ENCODE measurements at places on chromosomes 11 and 22.

- DNase-seq, result no peak
Measured at GRCh38 chr11:105986554-105986953, 35.5 kb downstream of the MSANTD4 start.

- DNase-seq, result no peak
Measured at GRCh38 chr11:61193596-61193995, 9.7 kb upstream of the PGA3 start.

DNA sequence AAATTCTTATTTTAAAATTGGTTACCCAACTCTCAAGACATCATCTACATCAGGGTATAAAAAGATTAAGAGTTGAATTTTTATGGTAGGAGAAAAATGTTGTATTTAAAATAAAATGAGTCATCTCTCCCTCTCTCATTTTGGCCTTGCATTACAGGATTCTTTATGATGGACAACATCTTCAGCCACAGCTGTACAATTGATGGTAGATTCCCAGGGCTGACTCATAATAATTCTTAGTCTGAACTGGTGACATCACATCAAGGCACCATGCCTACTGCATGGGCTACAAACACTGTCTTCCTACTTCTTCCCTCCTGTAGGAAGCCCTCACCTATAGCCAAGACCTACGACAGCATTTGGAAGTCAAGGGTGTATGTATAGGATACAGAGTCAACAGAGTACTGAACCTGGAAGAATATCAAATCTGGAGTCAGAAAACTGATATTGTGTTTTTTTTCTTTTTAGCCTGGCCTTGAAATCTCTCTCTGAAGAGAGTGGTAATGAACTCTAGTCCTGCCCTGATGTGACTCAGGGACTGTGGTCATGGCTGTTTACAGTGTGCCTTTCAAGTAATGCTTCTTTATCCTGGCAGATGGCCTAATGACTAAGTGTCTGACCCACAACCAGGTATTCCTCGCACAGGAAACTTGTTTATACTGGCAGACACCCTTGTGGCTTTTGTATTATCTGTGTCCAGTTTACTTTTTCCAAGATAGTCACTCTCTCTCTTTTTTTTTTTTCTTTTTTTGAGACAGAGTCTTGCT lies 32.5 kb downstream of the MRGPRX2 start:
- DNase-seq, result no peak

GRCh38 chr22:20033045-20033706 lies 12.3 kb downstream of the TANGO2 start:
- no peak for DNase-seq

- DNase-seq, result no peak
Measured at GRCh38 chr11:93491973-93492372, 51.2 kb downstream of the SMCO4 start.

GRCh38 chr22:27019827-27020226 lies 362.4 kb downstream of the MIAT start:
- DNase-seq, result no peak

GRCh38 chr22:30457981-30458380 lies 13.8 kb downstream of the SEC14L3 start:
- DNase-seq, result no peak

GRCh38 chr11:93287434-93287833 lies 43.1 kb upstream of the DEUP1 start:
- no peak for DNase-seq

DNA sequence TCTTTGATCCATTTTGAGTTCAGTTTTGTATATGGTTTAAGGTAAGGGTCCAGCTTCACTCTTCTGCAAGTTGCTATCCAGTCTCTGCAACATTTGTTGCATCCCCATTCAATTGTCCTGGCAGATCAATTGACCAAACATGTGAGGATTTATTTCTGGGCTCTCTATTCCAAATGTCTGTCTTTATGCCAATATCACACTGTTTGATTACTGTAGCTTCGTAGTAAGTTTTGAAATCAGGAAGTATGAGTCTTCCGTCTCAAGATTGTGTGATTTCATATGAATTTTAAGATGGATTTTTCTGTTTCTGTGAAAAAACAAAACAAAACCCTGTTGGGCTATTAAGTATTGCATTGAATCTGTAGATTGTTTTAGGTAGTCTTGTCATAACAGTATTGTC lies 17.0 kb downstream of the APLP2 start:
- no peak for DNase-seq

DNA sequence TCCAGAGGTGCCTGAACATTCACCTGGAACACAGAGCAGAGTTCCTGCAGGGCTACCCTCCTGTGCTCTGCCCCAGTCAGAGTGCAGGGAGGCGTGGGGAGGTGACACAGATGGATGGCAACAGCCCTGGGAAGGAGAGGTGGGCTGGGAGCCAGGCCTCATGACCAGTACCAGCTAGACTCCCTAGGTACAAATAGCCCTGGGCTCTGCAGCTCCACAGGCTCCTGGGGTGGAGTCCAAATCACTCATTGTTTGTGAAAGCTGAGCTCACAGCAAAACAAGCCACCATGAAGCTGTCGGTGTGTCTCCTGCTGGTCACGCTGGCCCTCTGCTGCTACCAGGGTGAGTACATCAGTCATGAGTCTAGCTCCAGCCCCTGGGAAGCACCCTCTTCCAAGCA lies at the start of gene SCGB1D2:
TSS of gene SCGB1D2 (plus strand) at position 219 of the 400 bp plus-strand sequence. CDS start at position 288, 69 bp downstream.
- DNase-seq, result no peak

- DNase-seq, result no peak
Measured at GRCh38 chr11:120657306-120658070, 145.9 kb downstream of the GRIK4 start.

- no peak for DNase-seq
Measured at GRCh38 chr22:49886346-49887063, 31.7 kb downstream of the ALG12 start.

DNA sequence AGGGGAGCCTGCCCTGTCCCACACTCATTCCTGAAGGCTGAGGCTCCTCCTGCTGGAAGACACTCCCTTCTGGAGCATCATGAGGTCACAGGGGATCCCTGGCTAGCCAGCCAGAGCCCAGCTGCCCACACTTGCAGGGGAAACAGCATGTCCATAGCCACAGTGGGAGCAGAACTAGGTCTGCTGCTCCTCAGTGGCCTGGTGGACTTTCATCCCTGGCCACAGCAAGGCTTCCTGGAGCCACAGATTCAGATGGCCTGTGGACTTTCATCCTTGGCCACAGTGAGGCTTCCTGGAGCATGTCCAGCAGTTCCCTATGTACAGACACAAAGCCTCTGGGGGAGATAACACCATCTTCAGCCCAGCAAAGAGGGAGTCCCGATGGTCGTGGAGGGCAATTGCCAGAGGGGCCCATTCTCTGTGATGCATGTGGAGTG lies 5.9 kb upstream of the APOL6 start:
- no peak for DNase-seq

GRCh38 chr11:16881766-16882165 lies 132.4 kb downstream of the PLEKHA7 start:
- DNase-seq, result no peak

GRCh38 chr22:36589856-36590255 lies 60.9 kb upstream of the EIF3D start:
- DNase-seq, result no peak

GRCh38 chr22:24087071-24087795 lies 76.1 kb downstream of the CABIN1 start:
- DNase-seq, result no peak

DNA sequence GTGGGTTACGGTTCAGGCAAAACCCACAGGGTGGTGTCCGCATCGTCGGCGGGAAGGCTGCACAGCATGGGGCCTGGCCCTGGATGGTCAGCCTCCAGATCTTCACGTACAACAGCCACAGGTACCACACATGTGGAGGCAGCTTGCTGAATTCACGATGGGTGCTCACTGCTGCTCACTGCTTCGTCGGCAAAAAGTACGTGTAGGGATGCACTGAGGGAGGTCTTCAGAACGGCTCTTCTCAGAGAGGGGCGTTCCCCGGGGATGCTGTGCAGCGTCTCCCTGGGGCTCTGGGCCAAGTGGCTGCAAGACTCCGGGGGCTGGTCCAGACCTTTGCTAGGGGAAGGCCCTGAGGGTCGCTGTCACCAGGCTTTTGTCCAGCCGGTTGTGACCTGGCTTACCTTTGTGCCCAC lies 1.3 kb downstream of the ACR start:
- no peak for DNase-seq

DNA sequence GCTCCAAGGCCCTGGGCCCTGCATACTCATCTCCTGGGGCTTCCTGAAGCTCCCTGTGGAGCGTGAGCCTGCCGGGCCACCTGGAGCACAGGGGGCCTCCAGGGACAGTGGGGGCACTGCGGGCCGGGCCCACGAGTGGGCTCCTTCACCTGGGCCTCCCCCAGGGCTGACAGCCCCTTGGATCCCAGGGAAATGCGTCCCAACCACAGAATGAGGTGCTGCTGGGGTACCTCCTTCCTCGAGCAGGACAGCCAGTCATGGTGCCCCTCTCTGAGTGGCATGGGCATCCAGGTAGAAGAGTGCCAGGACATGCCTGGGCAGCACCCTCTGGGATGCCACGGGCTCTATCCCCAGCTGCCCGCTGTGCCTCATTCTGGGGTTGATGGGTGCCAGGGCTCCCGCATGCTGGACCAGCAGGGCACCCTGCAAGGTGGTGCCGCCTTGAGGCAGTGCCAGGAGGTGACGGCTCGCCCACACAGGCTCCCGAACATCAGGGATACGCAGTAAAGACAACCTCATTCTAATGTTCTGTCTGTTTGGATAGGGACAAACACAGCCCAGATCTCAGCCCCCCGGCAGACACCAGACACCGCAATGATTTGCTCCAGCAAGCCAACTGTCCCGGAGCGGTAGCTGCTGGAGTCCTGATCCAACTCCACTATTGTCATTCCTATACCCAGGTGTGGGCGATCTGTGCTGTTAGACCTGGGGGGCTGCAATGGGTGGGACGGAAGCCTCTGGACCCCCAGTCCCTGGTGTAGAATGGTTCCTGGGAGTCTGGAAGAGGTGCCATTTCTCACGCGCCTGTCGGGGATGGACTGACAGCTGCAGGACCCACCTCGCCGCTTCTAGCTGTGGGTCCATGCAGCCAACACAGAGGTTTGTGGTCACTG lies 25.8 kb downstream of the KRTAP5-5 start:
- DNase-seq, result no peak

- no peak for DNase-seq
Measured at GRCh38 chr22:43207849-43208702, 21.1 kb upstream of the TTLL12 start.

DNA sequence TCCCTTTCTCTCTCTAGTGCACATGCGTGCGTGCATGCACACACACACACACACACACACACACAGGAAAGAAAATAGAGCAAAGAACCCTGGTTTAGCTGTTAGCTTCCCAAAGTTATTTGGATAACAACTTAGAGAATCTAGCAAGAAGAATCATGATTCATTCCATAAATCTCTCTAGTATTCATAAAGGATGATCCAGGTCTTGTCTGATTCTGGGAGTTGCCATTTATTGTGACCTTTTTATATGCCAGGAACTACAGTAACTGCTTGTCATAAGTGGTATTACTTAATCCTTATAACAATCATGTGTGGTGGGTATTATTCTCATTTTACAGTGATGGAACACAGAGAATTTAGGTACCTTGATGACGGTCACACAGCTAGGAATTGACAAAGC lies 141.5 kb upstream of the MTMR2 start:
- no peak for DNase-seq

DNA sequence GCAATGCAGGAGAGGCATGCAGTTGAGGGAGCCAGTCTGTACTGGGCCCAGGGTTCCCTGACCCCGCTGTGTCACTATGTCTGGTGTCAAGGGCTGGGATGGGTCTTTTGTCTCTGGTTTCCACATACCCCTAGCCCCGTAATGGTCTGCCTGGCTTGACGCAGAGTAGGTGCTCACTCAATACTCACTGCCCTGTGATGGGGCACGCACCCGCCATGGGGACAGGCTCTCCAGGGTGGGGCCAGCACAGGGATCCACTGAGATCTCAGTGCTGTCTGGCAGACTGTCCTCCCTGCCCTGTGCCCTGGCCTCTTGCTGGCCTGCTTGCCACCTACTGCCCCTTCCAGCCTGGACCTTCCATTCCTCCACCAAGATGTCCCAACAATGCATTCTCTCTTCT lies 101.7 kb upstream of the CD82 start:
- no peak for DNase-seq

GRCh38 chr22:20414059-20414440 lies 20.1 kb downstream of the ZNF74 start:
- no peak for DNase-seq

DNA sequence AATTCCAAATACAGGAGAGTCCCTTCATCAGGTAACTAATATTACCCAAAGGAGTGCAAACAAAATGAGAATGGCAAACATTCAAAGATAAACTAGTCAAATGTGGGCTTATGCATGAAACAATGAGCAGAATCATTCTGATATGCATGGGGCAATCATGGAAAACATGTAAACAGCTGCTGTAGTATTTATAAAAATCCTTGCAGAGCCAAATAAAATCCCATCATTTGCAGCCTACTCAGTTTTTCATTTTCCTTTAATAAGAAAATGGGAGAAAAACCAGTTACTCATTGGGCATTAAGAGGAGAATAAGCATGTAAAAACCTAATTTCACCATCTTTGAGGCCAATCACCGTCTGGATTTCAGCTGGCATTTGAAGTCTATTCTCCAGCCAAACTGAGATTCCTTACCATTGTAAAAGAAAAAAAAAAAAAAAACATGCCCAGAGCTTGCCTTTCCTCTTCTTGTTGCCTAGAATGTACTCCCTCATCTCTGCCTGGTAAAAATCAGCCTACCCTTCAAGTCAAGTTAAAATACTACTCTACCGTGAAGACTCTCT lies 249.1 kb downstream of the TTC28 start:
- DNase-seq, result no peak

- no peak for DNase-seq
Measured at GRCh38 chr22:24506802-24507438, 11.8 kb downstream of the UPB1 start.

DNA sequence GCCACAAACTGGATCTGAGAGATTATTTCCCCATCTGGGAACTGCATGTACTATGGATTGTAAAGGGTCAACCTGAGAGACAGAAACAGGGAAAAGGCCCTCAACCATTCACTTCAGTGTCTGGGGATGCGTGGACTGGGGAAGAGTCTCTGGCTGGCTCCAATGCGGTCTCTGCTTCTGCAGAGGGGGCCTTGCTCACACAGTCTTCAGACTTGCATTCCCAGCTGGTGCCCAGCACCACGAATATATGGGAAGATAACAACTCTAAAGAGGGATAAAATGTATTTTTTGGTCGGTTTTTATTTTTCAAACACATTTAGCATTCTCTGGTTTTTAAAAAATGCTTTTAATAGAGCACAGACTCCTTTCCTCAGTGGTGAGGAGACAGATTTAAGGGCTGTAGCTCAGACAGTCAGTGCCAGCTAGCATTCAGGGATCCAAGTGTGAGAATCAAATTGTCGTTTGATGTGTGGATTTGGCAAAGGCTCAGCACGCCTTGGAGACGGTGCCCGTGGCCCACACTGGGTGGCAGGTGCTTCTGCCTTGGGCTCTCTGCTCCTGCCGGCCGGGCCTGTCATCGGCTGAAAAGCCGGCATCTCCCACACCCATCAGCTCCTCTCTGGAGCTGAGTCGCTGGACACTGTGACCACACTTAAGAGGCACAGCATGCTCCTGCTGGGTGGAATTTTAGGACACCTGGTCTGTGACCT lies 8.0 kb upstream of the EFCAB6 start:
- no peak for DNase-seq

- no peak for DNase-seq
Measured at GRCh38 chr22:41567512-41567768, 6.6 kb downstream of the CSDC2 start.

- no peak for DNase-seq
Measured at GRCh38 chr22:44894782-44895181, 115.0 kb downstream of the PHF21B start.
